ENCODE measurements at places on chromosomes 5 and 9.

DNA sequence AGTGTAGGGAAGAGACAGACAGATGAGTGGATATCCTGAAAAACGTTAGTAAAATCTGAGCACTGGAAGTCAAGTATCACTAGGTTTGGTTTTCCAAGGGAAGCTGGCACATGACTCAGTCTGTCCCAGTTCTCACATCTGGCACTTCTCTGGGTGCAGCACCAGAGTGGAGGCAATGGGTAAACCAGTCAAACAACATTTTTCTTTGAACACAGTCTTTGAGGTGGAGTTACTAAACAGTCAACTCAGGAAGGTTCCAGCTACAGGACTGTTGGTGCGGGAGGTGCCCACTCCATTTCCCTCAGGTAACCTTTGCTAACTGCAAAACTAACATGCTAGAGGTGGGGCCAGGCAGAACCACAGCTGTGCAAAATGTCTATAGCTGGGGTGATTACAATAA is 301.4 kb upstream of the RFX3 start:
- no peak for DNase-seq

DNA sequence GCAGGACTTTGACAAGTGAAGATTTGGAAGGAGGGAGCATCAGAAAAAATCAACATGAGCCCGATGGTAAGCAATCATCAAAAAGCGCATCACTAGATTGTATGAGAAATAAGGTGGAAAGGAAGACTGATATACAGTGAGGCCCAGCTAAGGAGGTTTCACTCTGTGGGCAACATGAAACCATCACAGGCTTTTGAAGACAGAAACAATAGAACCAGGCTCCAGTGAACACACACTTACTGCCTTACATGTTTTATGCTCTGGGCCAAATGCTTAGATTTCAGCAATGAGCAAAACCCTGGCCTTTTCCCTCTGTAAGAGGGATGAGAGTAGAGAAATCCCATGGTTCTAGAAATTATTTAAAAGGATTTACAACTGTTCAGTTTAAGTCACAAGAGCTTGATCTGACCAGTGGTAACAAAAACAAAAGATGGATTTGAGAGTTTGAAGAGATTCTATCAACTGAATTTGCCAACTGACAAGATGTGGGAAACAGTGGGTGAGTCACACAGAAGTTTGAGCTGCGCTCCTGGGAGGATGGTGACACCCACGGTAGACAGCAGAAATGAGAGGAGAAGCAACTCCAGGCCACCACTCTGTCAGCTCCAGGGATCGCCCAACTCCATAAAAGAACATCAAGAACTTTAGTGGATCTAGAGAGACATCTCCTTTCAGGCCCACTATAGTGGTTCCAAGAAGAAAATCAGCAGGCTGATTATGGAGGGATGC is 261.8 kb downstream of the MCTP1 start:
- DNase-seq, result no peak

- DNase-seq, result no peak
Measured at GRCh38 chr5:38165435-38165834, 92.9 kb upstream of the EGFLAM start.

- no peak for DNase-seq
Measured at GRCh38 chr9:6113819-6114218, 98.4 kb upstream of the RANBP6 start.

- no peak for DNase-seq
Measured at GRCh38 chr5:34476941-34477565, 179.1 kb upstream of the RAI14 start.

DNA sequence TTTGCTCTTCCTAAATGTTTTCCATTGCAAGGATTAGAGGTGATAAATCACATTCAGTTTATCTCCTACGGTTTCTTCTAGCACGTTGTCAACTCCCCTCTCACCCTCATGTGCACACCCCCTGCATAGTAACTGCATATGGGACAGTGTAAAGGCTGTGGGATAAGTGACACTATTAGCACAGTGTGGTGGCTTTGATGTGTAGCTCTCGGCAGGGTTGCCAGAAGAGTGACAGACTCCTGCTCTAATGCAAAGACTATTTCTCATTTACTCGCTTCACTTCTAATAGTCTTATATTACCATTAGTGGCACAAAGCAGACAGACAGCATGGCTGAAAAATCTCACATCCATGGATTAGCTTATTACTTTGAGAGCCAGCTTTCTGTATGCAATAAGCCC is 454.6 kb downstream of the CETN3 start:
- DNase-seq, result no peak

All from activated CD4-positive, CD25-positive, alpha-beta regulatory T cell treated with anti-CD3 and anti-CD28 coated beads, Interleukin-2, amount 50 U/mL, for 16 hours (primary cell).